ENCODE measurements at places on chromosomes 3 and 15.

- DNase-seq, result no peak
These were observed 141.4 kb upstream of the MRPS22 start for GRCh38 chr3:139202226-139202958.

- peak; percentile 66 for DNase-seq
These were observed at the start of gene IL17RD for GRCh38 chr3:57164657-57165573. Gene IL17RD, minus strand, starts transcription at chr3:57165353. Its CDS starts 67 bp downstream, at chr3:57165286.

DNA sequence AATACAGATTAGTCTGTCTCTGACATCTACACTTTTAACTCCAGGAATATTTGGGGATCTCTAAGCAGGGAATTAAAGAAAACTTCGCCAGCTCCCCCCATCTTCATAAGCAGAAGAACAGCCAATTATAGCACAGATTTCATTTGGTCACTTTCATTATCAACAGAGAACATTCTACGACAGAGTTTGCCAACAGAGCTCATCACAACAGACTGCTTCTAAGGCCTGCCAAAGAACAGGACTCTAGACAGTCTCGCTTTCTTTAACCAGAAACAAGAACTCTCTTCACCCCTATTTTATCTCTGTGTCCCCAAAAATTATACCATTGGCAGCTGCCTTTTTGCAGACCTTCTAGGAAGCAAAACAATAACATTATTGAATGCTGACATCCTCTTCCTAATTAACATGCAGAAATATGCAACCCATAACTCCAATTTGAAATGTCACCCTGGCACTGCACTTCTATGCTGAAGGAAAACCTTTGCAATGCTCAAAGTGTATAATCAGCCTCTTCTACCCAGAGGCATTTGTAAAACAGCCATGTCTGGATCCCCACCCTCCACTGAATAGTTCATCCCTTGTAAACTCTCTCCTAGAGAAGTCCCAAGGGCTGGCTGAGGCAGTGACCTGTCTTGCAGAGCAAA is 552.8 kb downstream of the MAGI1 start:
- DNase-seq, result no peak

DNA sequence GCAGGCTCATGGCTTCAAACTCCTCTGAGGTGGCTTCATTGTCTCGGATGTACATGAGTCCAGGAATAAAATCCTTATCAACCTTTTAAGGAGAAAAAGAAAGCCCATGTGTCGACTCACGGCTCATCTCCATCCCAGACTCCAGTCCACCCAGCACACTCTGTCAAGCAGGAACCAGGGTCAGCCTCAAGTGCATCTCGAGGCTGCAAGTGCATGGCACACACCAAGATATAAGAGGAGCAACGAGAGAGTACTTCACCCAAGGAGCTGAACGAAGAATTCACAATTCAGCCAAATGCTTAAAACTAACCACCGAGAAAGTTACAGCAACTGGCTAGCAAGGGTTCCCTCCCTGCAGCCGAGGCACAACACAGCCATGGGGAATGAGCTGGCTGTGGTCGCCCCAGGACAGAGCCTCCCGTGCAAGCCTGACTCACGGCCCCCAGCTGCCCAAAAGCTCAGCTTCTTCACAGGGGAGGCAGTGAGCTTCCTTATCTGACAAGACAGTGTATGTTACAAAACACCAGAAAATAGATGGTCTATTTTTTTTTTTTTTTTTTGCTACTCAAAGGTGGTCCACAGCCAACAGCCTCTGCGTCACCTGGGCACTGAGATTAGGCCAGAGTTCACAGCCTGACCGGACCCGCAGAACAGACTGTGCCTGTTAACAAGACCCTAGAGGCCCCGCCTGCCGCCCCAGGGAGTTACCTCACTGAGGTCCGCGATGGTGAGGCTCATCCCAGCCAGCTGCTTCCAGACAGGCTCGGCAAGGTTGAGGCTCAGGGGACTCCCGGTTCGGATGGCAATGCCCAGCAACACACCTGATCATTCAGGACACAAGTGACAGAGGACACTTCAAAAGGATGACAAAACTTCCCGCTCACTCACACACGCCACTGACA is 15.9 kb upstream of the OCA2 start:
- no peak for DNase-seq

GRCh38 chr15:41817781-41818180 is 10.1 kb upstream of the JMJD7 start:
- no peak for DNase-seq

DNA sequence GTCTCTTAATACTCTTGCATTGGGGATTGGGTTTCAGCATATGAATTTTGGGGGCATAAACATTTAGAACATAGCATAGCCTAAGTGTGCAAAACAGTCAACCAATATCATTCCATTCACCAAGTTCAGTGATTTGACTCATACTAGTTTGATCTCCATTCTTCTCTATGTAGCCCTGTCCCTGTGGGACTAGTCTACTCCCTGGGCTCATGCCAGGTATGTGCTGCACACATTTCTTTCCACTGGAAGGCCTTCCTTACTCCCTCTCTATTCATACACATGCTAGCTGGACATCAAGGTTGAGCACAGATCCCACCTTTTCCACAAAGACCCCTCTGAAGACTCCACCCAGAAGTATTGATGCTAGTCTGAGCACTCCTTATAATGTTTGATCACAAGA is 5.1 kb downstream of the ZDHHC23 start:
- no peak for DNase-seq

GRCh38 chr3:158489181-158489580 is 81.8 kb upstream of the MLF1 start:
- DNase-seq, result no peak

GRCh38 chr3:45367453-45367871 is 20.9 kb upstream of the LARS2 start:
- no peak for DNase-seq

- DNase-seq, result no peak
These were observed 6.7 kb downstream of the KBTBD13 start for GRCh38 chr15:65083262-65083701.

DNA sequence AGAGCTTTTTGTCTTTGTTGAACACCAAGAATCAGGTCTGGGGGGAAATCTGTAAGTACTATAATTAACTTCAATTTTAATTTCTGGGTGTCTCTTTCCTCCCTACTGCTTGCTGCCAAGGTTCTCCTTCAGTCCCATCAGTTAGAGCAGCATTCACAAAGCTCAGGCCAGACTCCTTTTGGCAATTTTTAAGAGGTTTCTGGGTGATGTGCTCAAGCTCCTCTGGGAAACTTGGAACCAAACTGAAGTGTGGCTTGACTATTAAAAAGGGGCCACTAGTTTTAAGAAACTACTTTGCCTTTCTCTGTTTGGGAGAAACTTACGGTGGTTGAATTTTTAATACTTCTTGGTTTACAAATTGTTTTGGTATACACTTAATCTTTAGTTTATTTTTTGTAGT is 227.7 kb upstream of the SOX2 start:
- DNase-seq, result no peak

DNA sequence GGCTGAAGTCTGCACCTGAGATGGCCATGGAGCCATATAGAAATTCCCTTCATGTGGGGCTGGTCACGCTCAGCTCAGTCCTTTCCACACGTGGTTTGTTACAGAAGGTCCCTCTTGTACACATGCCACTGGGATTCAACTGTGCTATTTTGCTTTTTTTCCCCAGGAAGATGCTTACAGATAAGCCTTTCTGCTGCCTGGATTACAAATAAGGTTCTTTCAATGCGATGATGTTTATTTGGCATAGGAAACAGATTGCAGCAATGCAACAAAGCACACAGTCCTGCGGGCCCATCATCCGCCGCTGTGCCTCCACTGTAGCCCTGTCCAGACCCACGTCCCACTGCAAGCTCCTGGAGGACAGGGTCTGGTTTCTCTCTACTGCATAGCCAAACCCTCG is 124.8 kb downstream of the XXYLT1 start:
- no peak for DNase-seq

DNA sequence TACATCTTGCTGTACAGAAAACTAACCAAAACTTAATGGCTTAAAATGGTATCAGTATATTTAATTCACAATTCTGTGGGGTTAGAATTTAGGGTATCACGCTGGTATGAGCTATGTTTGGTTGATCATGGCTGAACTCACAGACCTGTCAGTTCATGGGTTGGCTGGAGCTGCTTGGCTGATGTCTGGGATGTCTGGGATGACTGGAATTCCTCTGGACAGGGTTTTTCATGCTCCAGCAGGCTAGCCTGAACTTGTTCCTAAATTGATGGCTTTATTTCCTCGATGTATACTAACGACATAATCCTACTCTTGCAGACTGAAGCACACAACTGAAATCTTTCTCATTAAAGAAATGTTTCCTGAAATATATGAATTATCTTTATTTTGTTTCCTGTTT is 338.9 kb upstream of the GBE1 start:
- DNase-seq, result no peak

- DNase-seq, result no peak
These were observed 34.0 kb downstream of the IQCB1 start for GRCh38 chr3:121800906-121801305.

- no peak for DNase-seq
These were observed 25.7 kb downstream of the DNAH12 start for GRCh38 chr3:57518276-57518915.

DNA sequence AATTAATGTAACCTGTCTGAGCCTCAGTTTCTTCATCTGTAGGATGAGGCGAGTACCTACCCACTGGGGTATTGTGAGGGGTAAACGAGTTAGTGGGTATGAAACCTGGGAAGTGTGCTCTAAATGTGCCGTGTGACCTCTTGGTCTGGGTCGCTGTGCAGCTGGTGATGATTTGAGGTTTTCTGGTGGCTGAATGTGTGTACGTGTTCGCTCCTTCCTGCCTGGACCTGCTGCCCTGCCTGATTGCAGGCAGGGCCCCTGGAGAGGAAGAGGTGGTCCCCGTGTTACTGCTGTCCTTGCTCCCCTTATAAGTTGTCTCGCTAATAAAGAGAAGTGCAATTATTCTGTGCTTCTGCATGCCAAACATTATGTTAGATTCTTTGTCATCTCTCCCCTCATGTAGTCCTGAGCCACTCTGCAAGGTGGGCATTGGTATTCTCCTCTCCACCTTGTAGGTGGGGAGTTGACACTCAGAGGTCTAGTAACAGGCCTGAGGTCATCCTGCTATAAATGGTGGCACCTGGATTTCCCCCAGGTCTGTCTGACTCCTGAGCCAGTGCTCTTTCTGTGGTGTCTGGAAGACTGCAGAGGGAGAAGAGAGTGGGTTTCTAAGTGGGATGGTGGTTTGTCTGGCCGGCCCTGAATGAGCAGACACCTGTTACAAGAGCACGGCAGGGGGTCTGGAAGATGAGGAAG is 15.7 kb downstream of the PDIA5 start:
- DNase-seq, result no peak

- no peak for DNase-seq
These were observed 27.8 kb upstream of the FRMD4B start for GRCh38 chr3:69413551-69414207.

DNA sequence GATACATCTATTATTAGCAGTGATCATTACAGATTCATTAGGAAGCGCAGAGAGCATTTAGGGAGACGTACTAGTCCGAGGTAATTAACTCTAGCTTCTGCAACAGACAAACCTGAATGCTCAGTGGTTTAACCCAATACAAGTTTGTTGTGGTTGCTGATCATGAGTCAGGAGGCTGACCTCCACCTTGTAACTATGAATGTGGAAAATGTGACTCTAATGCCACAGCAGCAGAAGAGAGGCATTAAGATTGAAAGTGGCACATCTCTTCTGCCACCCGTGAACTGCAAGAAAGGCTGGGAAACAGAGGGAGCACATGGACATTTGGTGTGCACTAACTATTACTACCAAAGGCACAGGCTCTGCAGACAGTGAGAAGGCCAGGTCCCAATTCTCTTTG is 71.2 kb upstream of the C3orf80 start:
- DNase-seq, result no peak

DNA sequence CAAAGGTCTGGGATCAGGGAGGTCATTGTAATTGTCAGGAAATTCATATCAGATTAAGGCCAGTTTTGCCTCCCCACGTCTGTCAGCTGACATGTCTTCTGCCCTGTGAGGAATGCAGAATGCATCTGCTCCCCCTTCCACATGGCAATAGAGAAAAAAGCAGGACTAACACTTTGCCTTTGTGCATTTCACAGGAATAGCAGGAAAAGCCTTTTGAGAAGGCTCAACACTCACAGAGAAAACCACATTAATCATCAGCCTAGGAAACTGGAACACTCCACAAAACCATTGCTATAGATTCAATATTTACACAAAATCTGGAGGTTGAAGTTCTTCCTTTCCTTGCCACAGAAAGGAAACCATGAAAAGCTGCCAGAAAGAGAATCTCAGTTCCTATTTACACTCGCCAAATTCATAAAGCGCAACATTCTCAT is 165.2 kb upstream of the HES1 start:
- no peak for DNase-seq

- DNase-seq, result no peak
These were observed 25.2 kb downstream of the LRRK1 start for GRCh38 chr15:100944244-100944895.

DNA sequence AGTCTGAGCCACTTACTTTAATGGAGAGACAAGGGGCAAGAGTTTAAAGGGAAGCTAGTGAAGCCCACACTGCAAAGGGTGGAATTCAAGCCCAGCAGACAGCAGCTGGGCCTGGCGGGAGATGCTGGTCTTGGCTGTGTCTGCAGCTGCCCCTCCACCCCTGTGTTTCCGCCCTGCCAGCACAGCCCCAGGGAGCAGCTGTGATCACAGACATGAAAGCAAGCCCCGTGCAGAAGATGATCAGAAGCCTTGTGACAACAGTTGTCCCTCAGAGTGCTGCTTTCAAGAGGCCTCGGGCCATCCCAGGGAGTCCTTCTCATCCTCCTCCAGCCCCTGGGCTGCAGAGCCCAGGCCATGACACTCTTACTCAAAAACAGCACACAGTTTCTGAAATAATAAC is 24.1 kb upstream of the SLC6A1 start:
- DNase-seq, result no peak

DNA sequence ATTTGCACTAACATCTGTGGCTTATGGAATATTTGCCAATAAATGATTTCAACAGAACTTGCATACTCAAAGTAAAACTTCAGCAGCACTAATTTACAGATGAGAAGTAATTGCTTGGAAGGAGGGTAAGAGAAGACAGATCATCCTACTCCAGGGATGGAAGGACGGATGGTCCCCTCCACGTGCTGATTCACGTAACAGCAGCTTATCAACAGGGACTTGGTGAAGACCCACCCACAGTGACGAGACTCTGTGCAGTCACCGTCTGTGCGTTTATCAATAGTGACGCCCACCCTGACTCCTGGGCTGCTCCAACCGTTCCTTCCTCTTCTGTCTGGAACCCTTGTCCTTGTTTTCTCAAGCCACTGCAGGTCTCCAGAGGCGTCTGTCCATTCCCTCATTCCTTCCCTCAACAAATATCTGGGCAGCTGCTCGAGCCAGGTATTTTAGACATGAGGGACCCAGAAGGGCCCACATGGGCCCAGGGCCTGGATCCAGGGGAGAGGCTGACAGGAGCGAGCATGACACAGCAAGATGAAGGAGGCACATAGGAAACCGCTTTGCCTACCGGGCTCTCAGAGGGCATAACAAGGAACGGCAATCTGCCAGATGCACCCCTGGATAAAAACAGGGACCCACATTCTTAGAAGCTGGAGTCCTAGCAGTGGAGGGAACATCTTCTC is 33.3 kb downstream of the PCSK6 start:
- DNase-seq, result no peak

DNA sequence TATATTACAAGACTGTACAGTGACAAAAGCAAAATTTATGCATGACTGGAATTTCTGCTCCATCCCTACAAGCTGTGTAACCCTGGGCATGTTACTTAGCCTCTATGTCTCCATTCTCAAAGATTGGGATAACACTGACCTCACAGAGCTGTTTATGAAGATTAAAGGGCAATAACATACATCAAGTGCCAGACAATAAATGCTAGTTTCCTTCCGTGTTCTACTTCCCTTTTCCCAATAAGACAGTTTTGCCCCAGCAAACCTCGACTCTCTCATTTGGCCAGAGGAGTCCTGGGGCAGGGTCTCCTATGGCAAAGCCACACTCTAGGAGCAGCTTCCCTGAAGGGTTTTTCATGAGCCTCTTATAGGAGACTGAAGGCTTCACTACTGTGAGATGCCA is 7.5 kb downstream of the HEXA start:
- no peak for DNase-seq
